ENCODE measurements at places on chromosomes 4 and X.

GRCh38 chrX:150410513-150410912, 47.4 kb downstream of the MAMLD1 start:
- no peak for DNase-seq

- DNase-seq, result no peak
Observed at GRCh38 chr4:155079871-155080270, 128.6 kb upstream of the NPY2R start.

DNA sequence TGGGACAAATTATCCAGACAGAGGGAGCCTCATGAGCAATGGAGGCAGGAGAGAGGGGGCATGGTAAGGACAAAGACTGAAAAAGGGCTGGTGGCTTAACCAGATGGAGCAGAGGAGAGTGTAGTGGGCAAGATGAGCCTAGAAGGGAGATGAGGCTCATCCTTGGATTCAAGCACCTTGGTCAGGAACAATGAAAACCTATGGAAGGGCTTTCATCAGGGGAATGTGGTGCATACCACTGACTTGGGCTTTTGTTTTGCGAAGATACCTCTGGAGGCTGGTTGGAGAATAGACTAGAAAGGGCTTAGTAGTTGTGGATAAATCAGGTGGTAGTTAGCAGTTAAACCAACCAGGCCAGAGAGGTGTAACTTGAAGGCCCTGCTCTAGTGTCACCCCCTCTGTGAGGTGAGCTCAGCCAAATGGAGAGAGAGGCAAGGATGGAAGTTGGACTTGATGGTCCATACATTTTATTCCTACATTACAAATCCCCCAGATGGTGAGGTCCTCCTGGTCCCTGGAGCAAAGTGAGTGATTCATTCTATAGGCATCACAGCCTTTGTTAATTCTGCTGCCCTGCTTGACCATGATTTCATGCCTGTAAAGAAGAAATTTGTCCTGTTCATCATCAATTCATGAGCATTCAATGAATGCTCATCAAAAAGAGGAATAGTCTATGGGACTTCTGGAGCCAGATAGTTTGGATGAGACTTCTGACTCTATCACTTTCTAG, 264.8 kb upstream of the IGFBP7 start:
- no peak for DNase-seq

GRCh38 chrX:109384699-109385098, 97.2 kb downstream of the GUCY2F start:
- no peak for DNase-seq

- no peak for DNase-seq
Observed at GRCh38 chr4:148642907-148643306, 200.7 kb upstream of the NR3C2 start.

GRCh38 chr4:3254302-3255131, 5.6 kb downstream of the MSANTD1 start:
- no peak for DNase-seq

GRCh38 chr4:1216869-1217294, 32.0 kb downstream of the CTBP1 start:
- peak; percentile 56 for DNase-seq

All from activated T-helper 1 cell treated with Interleukin-2 at 50 U/mL for 16 hours (primary cell).